IMR-90 (cell line): ENCODE measurements at places on chromosomes 7 and 10. TPM values are rescaled to one million over a fixed set of nuclear protein-coding genes. Genes with fewer than 3 reads are reported as not detected.
A peak's percentile ranks its signal among the peaks of the same experiment; 100 is the strongest.

Gene DNAH11
- total RNA-seq: under 0.01 TPM in 1 of 2 replicates, not detected in the other

DNA sequence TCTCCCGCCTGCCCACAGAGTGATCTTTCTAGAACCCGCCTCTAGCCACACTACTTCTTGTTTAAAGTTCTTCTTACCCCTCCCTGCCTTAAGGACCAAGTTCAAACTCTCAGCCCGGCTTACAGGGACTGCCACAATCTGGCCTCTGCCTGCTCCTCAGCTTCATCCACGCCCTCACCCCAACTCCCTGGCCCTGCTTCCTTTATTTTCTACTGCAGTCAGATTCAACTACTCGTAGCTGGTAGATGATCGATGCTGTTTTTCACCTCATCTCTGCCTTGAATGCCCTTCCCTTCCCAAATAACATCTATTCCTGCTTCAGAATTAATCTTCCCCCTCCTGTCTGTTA lies 508.5 kb downstream of the RPS24 start:
- no peaks in the 10 kb centered on the region for H3K36me3 ChIP-seq
- no peak overlapping the region for H3K4me3 ChIP-seq
- peaks cover 3% of the 10 kb centered on the region; the same call in 1 of the 2 replicates for H3K27me3 ChIP-seq
- H3K4me1 ChIP-seq: peaks cover 36% of the 10 kb centered on the region
- no peak for DNase-seq
- peak overlapping the region; percentile 74 for H3K27ac ChIP-seq

- H3K27ac ChIP-seq: no peak overlapping the region
- no peak overlapping the region for H3K4me3 ChIP-seq
- no peak for DNase-seq
- 0 out of 2 replicates have a peak, but pooled peaks cover 4% of the 10 kb centered on the region for H3K36me3 ChIP-seq
- no peaks in the 10 kb centered on the region for H3K27me3 ChIP-seq
Measured at GRCh38 chr7:510131-510481, 9.5 kb downstream of the PDGFA start.

DNA sequence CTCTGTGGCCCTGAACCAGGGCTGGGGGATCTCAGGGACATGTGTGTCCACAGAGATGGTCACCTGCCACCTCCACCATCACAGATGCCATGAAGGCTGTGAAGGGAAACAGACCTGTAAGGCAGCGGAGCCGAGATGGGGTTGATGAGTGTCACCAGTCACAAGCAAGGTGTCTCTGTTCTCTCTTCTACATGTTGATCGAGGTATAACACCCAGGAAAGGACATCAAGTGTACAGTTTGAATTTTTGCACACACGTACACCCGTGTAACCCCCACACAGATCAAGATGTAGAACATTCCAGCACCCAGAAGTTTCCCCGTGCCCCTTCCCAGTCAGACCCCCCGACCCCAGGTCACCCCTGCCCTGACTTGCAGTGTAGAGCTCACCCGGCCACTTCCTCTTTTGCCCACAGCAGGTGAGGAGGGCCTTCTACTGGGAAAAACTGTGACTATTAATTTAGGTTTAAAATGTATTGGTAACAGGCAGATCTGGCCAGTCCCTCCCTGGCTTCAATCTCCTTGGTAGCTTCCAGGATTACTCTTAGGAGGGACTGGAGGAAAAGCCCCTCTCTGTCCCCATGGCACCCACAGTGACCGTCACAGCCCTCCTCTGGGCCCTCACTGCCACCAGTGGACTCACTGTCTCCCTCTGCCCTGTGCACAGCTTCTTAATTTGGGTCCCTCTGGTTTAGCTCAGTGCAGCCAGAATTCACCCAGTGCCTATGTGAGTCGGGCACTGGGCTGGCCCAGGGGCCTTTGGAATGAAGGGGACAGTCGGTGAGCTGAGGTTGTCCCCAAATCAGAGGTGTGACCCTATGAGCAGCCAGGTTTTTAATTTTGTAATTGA lies 108.2 kb downstream of the LHPP start:
- H3K27ac ChIP-seq: no peak overlapping the region
- peaks cover 24% of the 10 kb centered on the region for H3K27me3 ChIP-seq
- H3K4me3 ChIP-seq: no peak overlapping the region
- H3K4me1 ChIP-seq: no peaks in the 10 kb centered on the region
- no peaks in the 10 kb centered on the region for H3K36me3 ChIP-seq

DNA sequence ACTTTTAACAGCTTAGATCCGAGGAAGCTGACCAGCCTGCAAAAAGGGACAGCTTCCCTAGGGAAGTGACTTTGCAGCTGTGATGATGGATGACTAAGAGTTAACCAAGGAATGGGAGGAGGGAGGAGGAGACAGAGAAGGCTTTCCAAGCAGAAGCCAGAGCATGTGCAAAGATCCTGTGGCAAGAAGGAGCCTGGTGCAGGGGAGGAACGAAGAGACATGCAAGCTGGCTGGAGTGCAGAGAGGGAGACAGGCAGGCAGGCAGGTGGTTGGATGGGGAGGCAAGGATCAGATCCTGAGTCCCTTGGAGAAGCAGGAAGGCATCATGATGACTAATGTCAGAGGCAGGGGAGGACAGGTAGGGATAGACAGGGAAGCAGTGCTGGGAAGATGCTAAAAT lies 148.8 kb downstream of the PFKFB3 start:
- H3K4me3 ChIP-seq: no peak overlapping the region
- H3K36me3 ChIP-seq: no peaks in the 10 kb centered on the region
- no peak for DNase-seq
- H3K27me3 ChIP-seq: no peaks in the 10 kb centered on the region

- no peak overlapping the region for H3K4me3 ChIP-seq
- no peaks in the 10 kb centered on the region for H3K4me1 ChIP-seq
- peaks cover 42% of the 10 kb centered on the region for H3K27me3 ChIP-seq
- no peak overlapping the region for H3K27ac ChIP-seq
Measured at GRCh38 chr7:47901542-47901941, 46.7 kb downstream of the PKD1L1 start.
